Activated T-helper 2 cell treated with anti-CD3 and anti-CD28 coated beads, Interferon-gamma antibody, Interleukin-2, Interleukin-4, amounts not matched to agents 10 μg/mL and 5 μg/mL and 100 μg/mL, durations not matched to agents 14 hours and 24 hours and 36 hours (primary cell): ENCODE measurements at places on chromosomes 4 and X. TPM values are rescaled to one million over a fixed set of nuclear protein-coding genes. Genes with fewer than 3 reads are reported as not detected.

The ZNF157 gene
- 0.25 TPM in 2 replicates for total RNA-seq

The MMRN1 gene
- not detected in 2 replicates for total RNA-seq

The MAGEA9 gene
- not detected in 2 replicates for total RNA-seq

The HSD17B13 gene
- 0.16 and 0.32 TPM in 2 replicates for total RNA-seq

The MBNL3 gene
- 15.7 and 16.2 TPM in 2 replicates for total RNA-seq

The UGT2B10 gene
- total RNA-seq = not detected in 2 replicates

The SPOCK3 gene
- total RNA-seq = not detected in 2 replicates

The FGF13 gene
- total RNA-seq = not detected in 2 replicates

The RGN gene
- total RNA-seq = not detected in 2 replicates

The LRIT3 gene
- total RNA-seq = 0.05 and 0.07 TPM in 2 replicates

The FRMD7 gene
- not detected in 2 replicates for total RNA-seq

DNA sequence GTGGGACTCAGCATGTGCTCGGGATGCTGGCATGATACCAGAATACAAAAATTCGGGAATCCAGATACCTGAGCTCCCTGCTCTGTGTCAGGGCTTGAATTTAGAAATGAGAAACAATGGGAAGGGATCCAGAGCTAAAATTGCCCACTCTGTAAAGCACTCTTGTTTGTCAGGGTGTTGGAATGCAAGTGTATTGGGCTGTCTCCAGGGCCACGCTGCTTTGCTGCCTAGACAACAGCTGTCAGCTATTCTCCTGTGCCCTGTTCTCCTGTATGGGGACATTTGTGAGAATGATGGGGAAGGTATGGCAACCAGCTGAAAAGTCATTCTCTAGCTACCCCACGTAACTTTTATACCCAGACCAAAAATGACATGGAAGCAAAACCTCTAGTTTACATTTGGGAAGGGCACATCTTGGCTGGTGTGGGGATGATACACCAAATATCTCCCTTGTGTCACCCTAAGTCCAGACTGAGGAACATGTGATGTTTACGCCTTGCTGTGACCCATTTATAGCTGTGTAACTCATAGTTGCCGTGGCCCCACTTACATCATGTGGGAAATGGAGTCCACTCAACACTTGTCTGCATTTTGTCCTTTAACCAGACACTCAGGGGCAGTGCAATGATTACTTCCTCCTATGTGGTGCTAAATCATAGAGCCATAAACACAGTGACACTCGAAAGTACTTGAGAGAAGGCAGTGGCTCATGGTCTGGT, 46.6 kb downstream of the SMPX start:
- no peak for DNase-seq
- no peaks in the 10 kb centered on the region for H3K36me3 ChIP-seq
- H3K27me3 ChIP-seq = no peaks in the 10 kb centered on the region
- no peaks in the 10 kb centered on the region for H3K4me1 ChIP-seq
- H3K27ac ChIP-seq = no peak overlapping the region

- H3K4me1 ChIP-seq = peaks cover 37% of the 10 kb centered on the region
- peaks cover 49% of the 10 kb centered on the region for H3K36me3 ChIP-seq
- no peak overlapping the region for H3K27ac ChIP-seq
- no peaks in the 10 kb centered on the region for H3K27me3 ChIP-seq
- peak; percentile 42 for DNase-seq
- H3K4me3 ChIP-seq = no peak overlapping the region
These were observed 82.4 kb upstream of the MTM1 start for GRCh38 chrX:150486011-150486410.

- H3K36me3 ChIP-seq = no peaks in the 10 kb centered on the region
- peak; percentile 8 for DNase-seq
- H3K4me1 ChIP-seq = peaks cover 18% of the 10 kb centered on the region
- H3K27ac ChIP-seq = peak overlapping the region; percentile 83
These were observed 52.0 kb downstream of the CXorf58 start for GRCh38 chrX:23959781-23960180.

DNA sequence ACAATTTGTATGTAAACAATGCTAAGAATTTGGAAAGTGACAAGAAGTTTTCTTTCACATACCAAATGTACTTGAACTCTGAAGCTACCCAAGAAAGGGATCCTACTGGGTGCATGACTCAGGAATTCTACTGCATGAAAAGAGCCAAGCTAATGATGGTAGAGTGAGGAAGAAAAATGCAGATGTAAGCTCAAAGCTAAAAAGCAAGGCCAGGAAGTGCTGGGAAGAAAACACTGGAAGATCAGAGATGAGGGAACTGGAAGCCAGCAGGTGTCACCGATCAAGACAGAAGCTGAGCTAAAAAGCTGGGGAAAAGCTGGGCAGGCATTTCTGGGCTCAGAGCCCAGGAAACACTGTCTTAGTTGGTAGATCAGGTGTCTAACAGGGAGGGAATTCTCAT, 449.1 kb downstream of the NKX6-1 start:
- no peak for DNase-seq
- no peak overlapping the region for H3K4me3 ChIP-seq
- no peaks in the 10 kb centered on the region for H3K36me3 ChIP-seq
- H3K27me3 ChIP-seq = no peaks in the 10 kb centered on the region
- no peak overlapping the region for H3K27ac ChIP-seq

- H3K4me3 ChIP-seq = no peak overlapping the region
- DNase-seq = no peak
- no peaks in the 10 kb centered on the region for H3K27me3 ChIP-seq
- no peaks in the 10 kb centered on the region for H3K36me3 ChIP-seq
- H3K27ac ChIP-seq = no peak overlapping the region
These were observed 419.7 kb downstream of the FAT4 start for GRCh38 chr4:125734504-125734903.

GRCh38 chrX:70433848-70434351, 10.7 kb upstream of the DLG3 start:
- DNase-seq = peak; percentile 65
- H3K4me1 ChIP-seq = peaks cover 31% of the 10 kb centered on the region
- no peaks in the 10 kb centered on the region for H3K36me3 ChIP-seq
- H3K4me3 ChIP-seq = peak overlapping the region; percentile 89

DNA sequence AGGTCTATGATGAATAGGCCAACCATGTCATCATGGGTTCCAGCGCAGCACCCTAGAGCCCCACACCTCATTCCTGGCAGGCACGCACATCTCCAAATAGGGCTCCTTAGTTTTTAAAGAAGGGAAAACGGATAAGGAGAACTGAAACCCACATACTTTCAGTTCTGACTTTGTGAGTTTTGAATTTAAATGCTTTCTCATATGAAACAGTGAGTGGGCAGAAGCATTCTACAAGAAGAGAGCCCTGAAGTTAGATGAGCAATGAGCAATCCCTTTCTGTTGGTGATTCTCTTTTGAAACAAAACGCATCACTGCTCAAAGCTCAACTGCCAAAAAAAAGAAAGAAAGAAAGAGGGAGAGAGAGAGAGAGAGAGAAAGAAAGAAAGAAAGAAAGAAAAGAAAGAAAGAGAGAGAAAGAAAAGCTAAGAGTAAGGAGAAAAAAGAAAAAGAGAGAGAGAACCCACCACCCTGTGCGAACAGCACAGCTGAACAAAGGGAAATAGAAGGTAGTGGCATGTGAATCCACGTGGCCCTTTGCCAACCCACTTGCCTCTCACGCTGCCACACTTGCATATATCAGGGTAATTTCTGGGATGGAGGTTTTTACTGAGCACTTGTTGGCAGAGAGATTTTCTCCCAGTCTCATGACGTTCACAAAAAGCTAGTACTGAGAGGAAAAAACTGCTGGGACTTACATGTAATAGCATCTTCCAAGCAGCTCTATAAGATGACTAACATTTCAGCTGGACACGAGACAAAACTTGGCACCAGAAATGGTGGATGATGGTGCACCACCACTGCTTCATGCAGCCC, 31.0 kb downstream of the TMSB4X start:
- H3K4me1 ChIP-seq = peaks cover 60% of the 10 kb centered on the region
- H3K27me3 ChIP-seq = no peaks in the 10 kb centered on the region
- DNase-seq = no peak
- H3K27ac ChIP-seq = peak overlapping the region; percentile 100
- no peaks in the 10 kb centered on the region for H3K36me3 ChIP-seq

- H3K36me3 ChIP-seq = no peaks in the 10 kb centered on the region
- no peaks in the 10 kb centered on the region for H3K27me3 ChIP-seq
- H3K4me3 ChIP-seq = no peak overlapping the region
- no peak for DNase-seq
- no peak overlapping the region for H3K27ac ChIP-seq
These were observed 455.0 kb downstream of the ZIC3 start for GRCh38 chrX:138020941-138021340.

- no peak overlapping the region for H3K4me3 ChIP-seq
- H3K4me1 ChIP-seq = no peaks in the 10 kb centered on the region
- H3K27me3 ChIP-seq = no peaks in the 10 kb centered on the region
- no peak overlapping the region for H3K27ac ChIP-seq
- no peak for DNase-seq
These were observed 161.1 kb downstream of the PHF8 start for GRCh38 chrX:53883196-53883595.

DNA sequence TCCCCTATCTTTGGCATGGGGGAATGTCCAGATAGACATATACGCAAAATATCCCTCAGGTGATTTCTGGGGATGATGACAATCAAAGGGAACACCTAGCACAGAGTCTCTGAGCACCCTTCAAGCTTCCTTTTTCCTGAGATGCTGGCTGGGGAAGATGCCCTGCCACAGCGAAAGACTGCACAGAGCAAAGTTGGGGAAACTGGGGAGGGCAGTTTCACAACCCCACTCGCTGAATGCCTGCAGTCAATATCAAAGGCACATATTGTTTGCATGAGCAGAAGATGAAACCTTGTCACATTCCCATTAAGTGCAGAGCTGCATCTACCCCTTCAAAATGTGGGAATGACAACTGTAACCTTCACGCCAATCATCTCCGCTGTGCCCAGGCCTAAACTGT, 2.6 kb downstream of the GPC4 start:
- H3K27me3 ChIP-seq = peaks cover 43% of the 10 kb centered on the region
- no peak overlapping the region for H3K27ac ChIP-seq
- H3K4me1 ChIP-seq = peaks cover 3% of the 10 kb centered on the region
- H3K4me3 ChIP-seq = no peak overlapping the region
- DNase-seq = no peak

DNA sequence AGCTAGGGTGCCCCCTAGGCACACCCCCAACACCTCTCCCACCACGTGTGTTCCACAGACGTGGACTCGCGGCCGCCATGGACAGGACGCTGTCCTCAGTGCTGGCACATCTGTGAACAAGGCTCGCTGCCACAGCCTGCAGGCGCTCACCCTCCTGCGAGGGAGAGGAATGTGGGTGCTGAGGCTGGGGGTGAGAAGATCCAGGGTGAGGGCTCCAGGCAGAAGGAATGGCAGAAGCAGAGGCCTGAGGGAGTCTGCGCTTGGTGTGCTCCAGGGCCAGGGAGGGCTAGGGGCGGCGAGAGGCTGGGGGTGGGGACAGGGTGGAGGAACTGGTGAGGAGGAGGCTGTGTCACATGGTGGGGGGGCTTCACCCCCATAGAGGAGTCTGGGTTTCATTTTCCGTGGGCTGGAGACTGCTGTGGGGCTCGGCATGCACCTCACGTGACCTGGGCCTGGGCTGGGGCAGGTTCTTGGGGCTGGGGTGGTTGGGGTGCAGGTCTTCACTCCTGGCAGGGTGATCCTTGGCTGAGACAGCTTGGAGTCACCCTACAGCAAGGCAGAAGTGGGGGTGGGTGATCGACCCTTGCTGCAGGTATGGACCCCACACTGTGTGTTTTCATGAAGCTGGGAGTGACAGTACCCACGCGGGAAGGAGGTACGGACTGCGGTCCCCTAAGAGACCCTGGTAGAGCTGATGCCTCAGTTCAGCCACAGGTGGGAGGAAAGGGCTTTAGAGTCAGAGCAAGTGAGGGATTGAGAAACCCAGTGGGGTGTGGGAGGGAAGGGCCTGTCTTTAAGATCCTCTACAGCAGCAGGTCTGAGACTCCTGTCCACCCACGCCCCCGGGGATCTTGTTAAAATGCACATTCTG, 103.7 kb downstream of the PSAPL1 start:
- no peaks in the 10 kb centered on the region for H3K36me3 ChIP-seq
- no peak for DNase-seq
- H3K27me3 ChIP-seq = no peaks in the 10 kb centered on the region
- no peak overlapping the region for H3K4me3 ChIP-seq

DNA sequence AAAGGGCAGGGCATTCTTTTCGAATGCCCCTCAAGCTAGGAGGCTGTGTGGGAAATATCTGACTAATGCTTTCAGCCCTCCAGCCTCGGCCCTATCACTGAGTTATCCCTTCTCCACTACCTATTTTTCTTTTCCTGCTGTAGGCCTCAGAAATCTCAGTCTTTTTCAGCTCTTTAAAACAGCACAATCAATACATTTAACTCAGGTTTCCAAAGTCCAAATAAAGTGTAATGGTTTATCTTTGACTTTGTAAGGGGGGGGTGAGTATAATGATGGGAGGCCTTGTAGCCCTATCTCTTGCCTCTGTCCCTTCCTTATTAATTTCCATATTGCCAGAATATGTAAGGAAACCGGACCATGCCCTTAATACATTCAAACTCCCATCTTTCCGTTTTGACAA, 1.6 kb upstream of the WNK3 start:
- DNase-seq = no peak
- H3K27ac ChIP-seq = no peak overlapping the region
- H3K27me3 ChIP-seq = peaks cover 51% of the 10 kb centered on the region

- H3K4me3 ChIP-seq = no peak overlapping the region
- no peaks in the 10 kb centered on the region for H3K36me3 ChIP-seq
- H3K4me1 ChIP-seq = peaks cover 27% of the 10 kb centered on the region
- DNase-seq = no peak
These were observed 14.2 kb downstream of the RGS12 start for GRCh38 chr4:3307060-3307459.

- H3K36me3 ChIP-seq = peaks cover 4% of the 10 kb centered on the region
- peaks cover 10% of the 10 kb centered on the region for H3K4me1 ChIP-seq
- H3K27me3 ChIP-seq = no peaks in the 10 kb centered on the region
These were observed 186.5 kb downstream of the MAB21L2 start for GRCh38 chr4:150768497-150768896.

DNA sequence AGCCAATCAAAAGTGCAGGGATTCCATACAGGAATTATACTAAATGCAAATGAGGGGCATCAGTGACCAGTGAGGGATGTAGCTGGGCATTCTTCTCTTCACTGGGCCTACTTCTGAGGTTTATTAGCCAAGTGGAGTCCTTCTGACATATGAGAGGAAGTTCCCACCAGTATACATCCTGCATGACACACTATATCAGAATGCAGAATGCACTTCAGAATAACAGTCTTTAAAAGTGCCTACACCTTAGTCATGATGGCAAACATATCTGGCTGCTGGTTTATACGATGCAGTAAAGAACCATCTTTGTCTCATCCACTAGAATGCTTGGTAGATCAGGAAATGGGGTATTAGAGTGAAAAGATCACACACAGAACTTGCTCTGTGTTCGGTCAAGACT, 180.3 kb upstream of the PPARGC1A start:
- H3K36me3 ChIP-seq = no peaks in the 10 kb centered on the region
- no peaks in the 10 kb centered on the region for H3K4me1 ChIP-seq
- no peak overlapping the region for H3K4me3 ChIP-seq

DNA sequence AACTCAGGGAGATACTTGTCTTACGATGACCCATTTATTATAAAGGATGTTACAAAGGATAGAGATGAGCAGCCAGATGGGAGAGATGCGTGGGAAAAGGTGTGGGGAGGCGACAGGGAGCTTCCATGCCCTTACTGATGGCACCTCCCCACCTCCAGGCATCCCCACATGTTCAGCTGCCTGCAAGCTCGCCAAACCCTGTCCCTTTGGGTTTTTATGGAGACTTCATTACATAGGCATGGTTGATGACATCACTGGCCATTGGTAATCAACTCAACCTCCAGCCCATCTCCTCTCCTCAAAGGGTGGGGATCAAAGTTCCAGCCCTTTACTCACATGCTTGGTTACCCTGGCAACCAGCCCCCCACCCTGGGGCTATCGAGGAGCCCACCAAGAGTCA, 29.4 kb upstream of the SLC2A9 start:
- no peak overlapping the region for H3K27ac ChIP-seq
- H3K4me1 ChIP-seq = peaks cover 9% of the 10 kb centered on the region
- H3K27me3 ChIP-seq = peaks cover 3% of the 10 kb centered on the region
- no peak for DNase-seq
- no peaks in the 10 kb centered on the region for H3K36me3 ChIP-seq
